ENCODE measurements at places on chromosomes 7 and 10.

DNA sequence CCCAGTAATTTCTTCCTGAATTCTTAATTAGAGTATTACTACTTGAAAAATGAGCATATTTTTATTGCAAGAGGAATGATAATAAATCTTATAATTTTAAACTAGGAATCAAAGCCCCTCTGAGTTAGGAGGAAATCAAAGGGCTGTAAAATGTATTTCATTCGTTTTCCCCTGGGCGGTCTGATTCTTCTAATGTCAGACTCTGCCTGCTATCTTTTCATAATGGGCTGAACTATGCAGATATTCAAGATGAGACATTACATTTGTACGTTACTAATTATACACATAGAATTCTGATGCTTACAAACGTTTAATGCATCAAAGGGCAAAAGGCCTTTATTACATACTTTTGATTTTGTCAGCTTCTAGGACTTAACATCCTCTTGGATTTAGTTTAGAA is 16.0 kb upstream of the TRUB1 start:
- DNase-seq = no peak

DNA sequence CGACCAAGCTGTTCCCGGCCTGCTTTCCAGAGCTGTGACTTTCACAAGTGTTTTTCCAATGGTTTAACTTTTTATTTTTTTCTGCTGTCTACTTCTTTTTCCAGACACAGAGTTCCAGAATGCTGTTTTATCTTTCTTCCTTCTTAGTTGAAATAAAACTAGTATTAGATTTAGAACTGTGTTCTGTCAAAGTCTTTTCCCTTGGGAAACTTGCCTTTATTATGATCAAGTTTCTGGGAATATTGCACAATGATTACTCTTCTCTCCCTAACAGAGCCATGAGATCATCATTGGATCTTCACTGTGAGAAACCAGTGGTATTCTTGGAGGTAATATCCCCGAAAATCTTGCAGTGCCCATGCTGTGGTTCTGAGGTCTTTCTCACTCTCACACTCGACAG is 104.9 kb upstream of the KCND2 start:
- no peak for DNase-seq

GRCh38 chr7:156752367-156753228 is 112.0 kb downstream of the RNF32 start:
- DNase-seq = no peak

GRCh38 chr10:96053985-96054384 is 10.6 kb downstream of the CCNJ start:
- DNase-seq = no peak

- no peak for DNase-seq
These were observed 125.1 kb downstream of the TFPI2 start for GRCh38 chr7:93765475-93765874.

DNA sequence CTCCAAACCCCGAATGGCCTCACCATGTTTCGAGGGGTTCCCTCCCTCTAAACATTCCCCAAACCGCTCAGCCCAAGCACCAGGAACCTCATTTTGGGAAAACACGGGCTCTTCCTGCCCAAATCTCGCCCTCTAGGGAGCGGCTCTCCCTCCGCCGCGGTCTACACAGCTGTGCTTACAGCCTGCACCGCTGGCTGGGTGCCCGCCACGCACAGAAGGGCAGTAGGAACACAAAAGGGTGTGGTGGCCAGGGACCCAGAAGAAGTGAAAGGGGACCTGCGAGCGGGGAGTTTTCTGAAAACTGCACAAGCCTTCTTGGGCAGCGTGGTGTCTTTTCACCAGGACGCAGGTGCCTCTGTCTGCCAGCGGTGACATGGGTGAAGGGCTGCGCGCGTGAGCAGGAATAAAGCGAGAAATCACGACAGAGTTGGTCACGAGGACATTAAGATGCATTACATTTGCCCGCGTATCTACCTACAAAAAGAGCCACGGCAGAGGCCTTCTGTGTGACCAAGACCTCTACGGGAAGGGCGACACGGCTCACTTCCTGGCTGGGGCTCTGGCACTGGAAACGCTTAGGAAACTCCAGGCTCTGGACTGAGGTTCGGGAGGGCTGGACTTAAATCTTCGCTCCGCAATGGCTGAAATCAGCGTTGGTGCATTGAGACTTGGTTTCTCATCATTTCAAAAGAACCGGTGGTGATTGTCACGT is 171.7 kb downstream of the LSM5 start:
- no peak for DNase-seq

- no peak for DNase-seq
These were observed 343.0 kb downstream of the CRPPA start for GRCh38 chr7:16078076-16078952.

GRCh38 chr10:121316432-121316831 is 281.8 kb downstream of the FGFR2 start:
- no peak for DNase-seq

- DNase-seq = no peak
These were observed 27.7 kb downstream of the ZNF775 start for GRCh38 chr7:150406567-150407421.

GRCh38 chr7:6395898-6396595 is 51.7 kb downstream of the DAGLB start:
- no peak for DNase-seq

DNA sequence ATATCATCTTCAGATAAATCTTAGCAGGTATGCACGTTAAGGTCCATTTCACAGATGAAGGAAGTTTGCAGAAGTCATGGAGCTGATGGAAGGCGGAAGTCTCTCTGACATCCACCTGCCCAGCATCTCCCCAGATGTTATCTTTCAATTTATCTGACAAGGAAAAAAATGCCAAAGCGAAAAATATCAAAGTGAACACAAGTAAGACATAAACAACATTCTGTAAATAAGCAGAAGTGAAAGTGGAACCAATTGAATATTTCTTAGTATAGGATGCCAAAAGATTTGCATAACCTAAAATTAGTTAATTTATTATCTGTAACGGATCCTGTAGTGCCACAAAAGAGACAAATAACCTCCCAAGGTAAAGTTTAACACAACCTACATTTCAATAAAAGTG is 73.6 kb upstream of the NEBL start:
- no peak for DNase-seq

- DNase-seq = no peak
These were observed 410.4 kb upstream of the AUTS2 start for GRCh38 chr7:69187824-69188333.

DNA sequence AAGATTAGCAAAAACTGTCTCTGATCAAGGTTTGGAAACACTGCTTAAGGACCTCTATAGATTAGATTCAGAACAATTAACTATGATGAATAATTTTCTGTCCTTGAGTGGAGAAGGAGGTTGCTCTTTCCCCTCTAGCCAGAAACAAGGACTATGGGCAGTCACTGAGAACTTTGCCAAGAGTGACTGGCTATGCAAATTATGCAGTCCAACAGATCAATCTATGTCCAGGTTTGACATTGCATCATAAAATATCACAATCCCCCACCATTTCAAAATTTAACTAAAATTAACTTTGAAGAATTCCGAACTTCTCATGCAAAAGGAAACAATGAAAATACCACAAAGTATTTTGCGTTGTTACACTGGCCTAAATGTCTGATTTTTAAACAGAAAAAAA is 50.6 kb downstream of the TSPAN12 start:
- DNase-seq = no peak

DNA sequence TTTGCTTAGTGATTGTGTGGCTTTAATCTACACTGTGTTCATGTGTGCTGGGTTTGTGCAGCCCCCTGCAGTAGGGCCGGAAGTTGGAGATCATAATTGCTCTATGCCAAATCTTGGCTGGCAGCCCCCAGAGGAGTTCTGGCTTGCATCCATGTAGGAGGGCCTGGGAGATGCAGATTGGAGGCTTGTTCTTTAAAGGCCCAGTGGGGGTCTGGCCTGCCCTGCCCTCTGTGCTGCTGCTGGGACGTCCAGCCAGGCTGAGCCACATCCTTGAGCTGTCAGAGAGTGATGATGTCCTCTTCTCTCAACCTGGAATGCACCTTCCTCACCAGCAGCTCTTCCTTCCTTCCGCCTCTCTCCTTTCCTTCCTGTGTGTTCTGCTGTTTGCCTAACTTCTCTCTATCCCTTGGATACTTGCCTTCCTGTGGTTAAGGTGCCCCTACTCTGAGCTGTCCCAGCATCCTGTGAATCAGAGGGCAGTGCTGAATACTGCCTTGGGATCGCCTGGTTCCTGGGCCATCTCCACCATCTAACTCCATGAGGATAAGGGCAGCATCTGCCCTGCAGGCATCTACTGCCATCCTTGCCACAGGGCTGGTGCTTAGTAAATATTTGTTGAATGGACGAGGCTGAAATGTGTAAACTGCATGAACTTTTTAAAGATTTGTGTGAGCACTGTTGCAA is 30.2 kb downstream of the DOCK1 start:
- no peak for DNase-seq

DNA sequence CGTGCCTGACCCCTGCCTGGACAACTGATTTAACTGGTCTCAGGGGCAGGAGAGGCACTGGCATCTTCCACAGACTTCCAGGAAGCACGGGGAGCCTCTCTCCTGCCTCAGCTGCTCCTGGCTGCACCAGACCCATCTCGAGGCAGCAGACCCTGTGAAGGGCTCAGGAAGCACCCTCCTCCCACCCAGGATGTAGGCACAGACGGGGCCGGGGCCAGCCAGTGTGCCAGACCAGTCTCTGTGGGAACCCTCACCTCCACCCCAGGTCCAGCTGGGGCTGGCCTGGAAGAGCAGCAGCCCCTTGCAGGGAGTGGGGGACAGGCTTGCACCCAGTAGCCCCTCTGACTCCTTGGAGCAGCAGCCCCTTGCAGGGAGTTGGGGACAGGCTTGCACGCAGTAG is 56.3 kb downstream of the RASGEF1A start:
- no peak for DNase-seq

GRCh38 chr7:123727071-123727837 is 21.5 kb downstream of the WASL start:
- DNase-seq = no peak

Data from NCI-H524 treated with DMSO at 0.1 percent for 48 hours (cell line).